ENCODE measurements at places on chromosomes 12 and 14.

DNA sequence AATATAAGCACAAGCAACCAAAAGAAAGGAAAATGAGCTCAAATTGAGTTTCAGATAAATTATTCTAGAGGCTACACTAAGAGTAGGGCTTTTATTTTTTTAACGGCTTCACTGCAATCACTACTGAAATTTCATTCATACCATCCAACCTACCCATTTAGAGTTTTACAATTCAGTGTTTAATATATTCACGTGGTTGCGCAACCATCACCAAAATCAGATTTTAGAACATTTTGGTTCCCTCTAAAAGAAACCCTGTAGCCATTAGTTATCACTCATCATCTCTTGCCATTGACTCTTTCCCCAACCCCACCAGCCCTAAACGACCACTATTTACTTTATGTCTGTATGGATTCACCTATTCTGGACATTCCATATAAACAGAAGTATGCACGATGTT, 401.5 kb downstream of the MDGA2 start:
- no peak for DNase-seq

- no peak for DNase-seq
Measured at GRCh38 chr12:10069099-10069498, 29.7 kb downstream of the CLEC1A start.

DNA sequence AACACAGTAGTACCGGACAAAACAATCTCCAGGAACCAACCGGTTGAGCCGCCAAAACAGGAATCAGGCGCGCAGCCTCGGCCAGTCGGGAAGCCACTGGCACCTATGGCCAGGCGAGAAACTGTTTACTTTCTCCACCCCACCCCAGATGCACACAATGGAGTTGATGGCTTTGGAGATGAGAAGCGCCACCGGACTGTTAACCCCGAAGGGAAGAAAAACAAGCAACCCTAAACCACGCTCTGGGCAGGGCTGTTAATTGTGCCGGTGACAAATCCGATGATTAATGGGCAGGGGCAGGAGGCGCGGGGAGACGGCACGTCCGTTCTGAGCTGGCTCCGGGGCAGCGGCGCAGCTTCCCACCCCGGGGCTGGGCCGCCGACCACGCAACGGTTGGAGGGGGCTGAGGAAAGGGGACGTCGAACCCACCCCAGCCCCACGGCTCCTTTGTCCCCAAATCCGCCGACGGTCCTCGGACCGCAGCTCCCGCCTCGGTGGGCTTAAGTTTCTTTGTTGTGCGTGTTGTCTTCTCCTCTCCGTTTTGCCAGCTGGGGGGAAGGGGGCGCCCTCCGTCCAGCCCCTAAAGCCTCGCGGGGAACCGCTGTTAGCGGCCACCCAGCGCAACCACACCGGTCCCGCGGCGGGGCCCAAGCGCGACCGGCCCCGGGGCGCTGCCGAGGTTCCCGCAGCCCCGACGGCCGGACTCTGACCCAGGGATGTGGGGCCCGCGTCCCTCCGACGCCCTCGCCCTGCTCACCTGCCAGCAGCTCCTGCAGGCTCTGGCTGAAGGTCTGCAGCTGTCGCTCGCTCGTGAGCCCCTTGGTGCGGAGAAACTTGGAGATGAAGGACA, 790 bp downstream of the BTG1 start:
- DNase-seq: peak; percentile 69

DNA sequence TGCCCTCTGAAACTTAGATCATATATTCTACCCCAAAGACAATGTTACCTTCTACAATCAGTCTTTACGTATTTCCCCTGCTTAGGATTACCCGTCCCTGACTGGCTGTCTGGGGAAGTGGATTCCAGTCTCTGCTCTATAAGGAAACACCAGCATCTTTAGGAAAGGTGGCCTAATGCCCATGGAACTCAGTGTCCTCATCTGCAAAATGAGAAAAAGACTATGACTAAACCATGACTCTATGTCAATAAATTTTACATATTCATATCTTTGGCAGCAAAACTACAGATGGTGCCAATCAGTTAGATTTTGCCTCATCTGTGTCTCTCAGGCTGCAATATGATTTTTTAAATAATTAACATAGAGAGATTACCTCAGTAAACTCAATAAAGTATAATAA, 133.8 kb downstream of the ITPR2 start:
- DNase-seq: peak; percentile 31

GRCh38 chr12:14416658-14417057, 51.2 kb downstream of the ATF7IP start:
- no peak for DNase-seq

- DNase-seq: peak; percentile 53
Measured at GRCh38 chr14:37150414-37150813, 22.0 kb downstream of the SLC25A21 start.

- DNase-seq: no peak
Measured at GRCh38 chr12:93060666-93061472, 131.8 kb upstream of the EEA1 start.

DNA sequence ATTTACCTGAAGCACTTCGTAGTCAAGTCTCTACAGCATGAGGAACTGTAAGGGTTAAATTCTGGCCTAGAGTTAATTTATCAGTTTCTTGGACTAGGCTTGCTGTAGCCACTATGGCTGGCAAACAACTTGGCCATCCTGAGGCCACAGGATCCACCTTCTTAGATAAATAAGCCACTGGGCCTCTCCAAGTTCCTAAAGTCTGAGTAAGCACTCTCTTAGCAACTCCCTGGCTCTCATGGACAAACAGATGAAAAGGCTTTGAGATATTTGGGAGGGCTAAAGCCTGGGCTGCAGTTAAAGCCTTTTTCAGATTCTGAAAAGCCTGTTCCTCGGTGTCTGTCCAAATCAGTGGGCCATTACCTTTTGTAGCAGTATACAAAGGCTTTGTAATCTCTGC, 675.0 kb downstream of the TMEM121 start:
- no peak for DNase-seq

DNA sequence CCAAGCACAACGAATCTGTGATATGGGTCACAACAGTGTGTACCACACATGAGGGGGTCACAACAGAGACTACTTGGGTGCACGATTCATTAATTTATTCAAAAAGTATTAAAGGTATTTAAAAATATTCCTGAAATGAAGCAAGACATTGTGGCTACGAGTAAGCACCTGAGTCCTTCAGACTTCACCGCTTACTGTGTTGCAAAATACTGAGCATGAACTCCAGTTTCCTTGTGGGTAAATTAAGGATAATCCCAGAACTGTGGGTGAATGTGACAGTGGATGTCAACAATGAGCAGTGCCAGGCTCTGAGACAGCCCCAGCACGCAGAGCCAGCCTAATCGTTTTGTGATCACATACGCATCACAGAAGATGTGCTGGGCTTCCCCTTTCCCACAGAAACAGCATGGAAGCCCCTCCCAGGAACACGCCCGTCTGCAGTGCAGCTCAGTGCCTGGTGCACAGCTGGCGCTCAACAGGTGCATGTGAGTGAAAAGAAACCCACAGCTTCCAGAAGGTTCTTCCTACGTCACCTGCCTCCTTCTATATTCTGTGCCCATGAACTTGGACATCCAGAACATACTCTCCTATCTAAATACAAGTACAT, 29.1 kb downstream of the CDC42BPB start:
- DNase-seq: no peak

DNA sequence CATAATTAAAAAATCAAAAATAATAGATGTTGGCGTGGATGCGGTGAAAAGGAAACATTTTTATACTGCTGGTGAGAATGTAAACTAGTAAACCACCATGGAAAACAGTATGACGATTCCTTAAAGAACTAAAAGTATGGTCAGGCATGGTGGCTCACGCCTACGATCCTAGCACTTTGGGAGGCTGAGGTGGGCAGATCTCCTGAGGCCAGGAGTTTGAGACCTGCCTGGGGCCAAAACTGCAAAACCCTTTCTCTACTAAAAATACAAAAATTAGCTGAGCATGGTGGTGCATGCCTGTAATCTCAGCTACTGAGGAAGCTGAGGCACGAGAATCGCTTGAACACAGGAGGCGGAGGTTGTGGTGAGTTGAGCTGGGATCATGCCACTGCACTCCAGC, 195.7 kb upstream of the BMP4 start:
- DNase-seq: peak; percentile 77

GRCh38 chr12:34390171-34390841, 368.0 kb downstream of the ALG10 start:
- DNase-seq: no peak

DNA sequence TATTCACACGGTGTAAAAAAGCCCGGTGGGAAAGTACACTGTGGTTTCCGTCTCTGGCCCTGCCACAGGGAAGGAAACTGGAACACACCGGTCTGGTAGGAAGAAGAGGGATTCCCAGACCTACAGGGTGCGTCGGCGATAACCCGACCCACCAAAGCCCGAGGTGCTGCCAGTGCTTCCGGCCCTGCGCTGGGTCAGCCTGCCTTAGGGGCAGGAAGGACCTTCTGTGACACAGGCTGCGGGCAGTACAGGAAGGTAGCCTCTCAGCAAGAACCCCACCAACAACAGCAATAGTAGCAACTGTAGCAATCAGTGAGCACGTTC, 169.5 kb upstream of the FKBP4 start:
- DNase-seq: peak; percentile 60

DNA sequence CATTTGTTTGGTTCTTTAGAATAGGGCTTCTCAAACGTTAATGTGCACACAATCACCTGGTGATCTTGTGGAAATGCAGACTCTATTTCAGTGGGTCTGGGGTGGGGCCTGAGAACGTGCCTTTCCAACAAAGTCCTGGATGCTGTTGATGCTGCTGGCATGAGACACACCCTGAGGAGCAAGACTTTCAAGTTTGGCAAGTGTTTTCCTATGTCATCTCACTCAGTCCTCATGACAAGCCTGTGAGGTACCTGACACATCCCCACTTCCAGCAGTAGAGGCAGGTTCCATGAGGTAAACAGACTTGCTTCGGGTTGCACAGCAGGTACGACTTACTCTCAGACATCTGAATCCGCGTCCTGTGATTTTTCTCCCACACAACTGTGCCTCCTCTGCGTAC, 147.1 kb downstream of the MYRFL start:
- DNase-seq: peak; percentile 42

- no peak for DNase-seq
Measured at GRCh38 chr14:101007004-101007614, 103.6 kb upstream of the RTL1 start.

DNA sequence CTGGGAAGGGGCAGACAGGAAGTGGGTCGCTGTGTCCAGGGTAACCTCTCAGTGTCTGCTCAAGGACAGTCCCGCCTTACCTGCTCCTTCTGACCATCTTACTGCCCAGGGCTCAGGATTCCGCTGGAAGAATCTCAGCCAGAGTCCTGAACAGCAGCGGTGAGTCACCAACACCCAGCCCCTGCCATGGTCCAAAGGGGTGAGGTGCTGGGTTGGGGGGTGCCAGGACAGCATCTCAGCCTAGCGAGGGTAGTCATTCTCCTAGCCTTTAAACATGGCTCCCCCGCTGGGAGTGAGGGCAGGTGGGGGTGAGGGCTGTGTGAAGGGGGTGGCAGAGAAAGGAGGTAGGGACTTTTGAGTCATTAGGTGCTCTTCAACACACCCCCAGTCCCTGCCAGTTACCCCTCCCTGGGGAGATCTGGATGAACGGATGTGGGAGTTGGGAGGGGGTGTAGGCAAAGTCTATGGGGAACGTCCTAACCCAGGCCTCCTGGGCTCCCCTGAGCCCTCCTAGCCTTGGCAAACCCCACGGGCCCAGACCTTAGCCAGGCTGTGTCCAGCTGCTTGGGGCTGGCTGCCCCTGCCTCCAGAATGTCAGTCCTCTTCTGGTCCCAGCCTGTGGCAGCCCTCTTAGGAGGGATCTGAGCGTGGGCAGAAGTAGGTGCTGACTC, 2.5 kb downstream of the TAMALIN start:
- no peak for DNase-seq

- peak; percentile 56 for DNase-seq
Measured at GRCh38 chr14:88559852-88560251, 3.0 kb upstream of the ZC3H14 start.
